ENCODE measurements at places on chromosomes 12 and 14.

GRCh38 chr14:42323426-42323825 lies 716.8 kb downstream of the LRFN5 start:
- DNase-seq = no peak

GRCh38 chr12:53071591-53072551 lies 7.3 kb downstream of the SPRYD3 start:
- no peak for DNase-seq

DNA sequence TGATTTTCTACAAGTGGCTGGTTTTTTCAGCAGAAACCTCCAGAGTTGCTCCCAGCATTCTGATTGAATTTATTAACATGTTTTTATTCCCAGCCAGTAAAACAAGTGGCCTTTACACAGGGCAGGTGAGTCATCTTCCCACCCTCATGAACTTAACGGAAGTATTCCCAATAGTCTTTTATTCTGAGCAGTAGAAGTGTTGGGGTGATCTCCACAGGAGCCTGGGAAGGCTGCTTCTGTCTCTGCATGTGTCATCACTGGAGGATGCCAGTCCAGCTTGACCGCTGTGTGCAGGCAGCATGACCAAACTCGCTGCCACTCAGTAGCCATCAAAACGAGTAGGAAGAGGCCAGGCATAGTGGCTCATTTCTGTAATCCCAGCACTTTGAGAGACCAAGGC lies 13.4 kb upstream of the DNAH10 start:
- DNase-seq = no peak

DNA sequence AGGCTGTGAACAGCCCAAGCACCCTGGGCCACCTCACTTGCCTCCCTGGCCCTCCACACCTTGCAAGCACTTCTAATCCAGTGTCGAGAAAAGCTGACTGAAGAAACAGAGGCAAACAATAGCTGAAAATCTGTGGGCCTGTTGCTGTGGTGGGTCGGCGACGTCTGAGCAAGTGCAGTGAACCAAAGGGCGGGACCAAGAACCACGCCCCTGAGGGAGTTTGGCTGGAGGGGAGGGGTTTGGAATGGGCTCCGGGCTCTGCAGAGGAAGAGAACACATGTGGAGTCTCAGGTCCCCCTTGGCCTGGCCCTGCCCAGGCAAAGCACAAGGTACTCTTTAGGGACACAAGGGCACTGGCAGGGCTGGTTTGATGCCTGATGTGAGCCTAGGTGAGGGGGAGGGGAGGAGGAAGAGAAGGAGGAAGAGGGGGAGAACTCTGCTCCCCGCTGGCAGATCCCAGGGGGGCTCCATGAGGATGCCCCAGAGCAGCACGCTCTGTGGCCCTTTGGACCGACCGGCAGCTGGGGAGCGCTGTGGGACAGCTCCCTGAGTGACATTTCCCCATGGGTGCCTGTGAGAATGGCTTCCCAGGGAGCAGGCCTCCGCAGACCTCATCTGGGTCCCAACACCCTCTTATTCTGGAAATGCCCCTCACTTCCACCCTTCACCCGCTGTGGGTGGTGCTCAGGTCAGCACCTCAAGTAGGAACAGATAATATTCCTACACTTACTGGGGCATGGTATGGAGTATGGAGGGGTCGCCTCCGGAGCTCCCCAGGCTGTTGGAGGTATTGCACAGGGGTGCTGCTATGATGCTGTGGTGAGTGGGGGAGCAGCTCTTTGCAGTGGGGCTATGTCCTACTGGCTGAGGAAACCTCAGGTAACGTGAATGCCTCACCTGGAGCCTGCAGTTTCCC lies 85.5 kb downstream of the CPSF2 start:
- no peak for DNase-seq

All from NCI-H526 (cell line).